Stimulated activated CD8-positive, alpha-beta memory T cell treated with anti-CD3 and anti-CD28 coated beads, Interleukin-4, amount 100 ng/mL, for 4 hours (primary cell): ENCODE measurements at places on chromosomes 4 and X.

- no peak for DNase-seq
These were observed 146.6 kb upstream of the CPEB2 start for GRCh38 chr4:14855719-14856061.

DNA sequence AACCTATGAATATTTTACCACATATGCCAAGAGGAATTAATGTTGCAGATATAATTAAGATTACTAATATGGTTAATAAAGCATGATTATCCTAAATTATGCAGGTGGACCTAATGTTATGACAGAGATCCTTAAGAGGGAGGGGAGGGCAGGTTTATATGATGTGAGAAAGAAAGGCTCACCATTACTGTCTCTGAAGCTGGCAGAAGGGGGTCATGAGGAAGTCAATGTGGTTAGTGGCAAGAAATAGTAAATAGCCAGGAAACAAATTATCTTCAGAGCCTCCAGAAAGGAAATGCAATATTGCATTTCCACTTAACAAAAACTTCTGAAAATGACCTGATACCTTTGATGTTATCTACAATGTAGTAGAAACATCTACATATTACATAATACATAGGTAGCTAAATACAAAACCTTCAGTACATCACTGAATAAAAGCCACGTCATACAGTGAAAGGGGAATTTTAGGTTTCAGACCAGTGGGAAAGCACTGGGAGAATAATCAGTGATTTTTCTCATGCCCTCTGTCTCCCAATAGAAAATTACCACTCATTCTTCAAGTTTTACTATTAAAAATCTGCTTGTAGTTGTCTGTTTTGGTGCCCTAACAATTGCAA, 609.2 kb downstream of the SPOCK3 start:
- DNase-seq, result no peak

DNA sequence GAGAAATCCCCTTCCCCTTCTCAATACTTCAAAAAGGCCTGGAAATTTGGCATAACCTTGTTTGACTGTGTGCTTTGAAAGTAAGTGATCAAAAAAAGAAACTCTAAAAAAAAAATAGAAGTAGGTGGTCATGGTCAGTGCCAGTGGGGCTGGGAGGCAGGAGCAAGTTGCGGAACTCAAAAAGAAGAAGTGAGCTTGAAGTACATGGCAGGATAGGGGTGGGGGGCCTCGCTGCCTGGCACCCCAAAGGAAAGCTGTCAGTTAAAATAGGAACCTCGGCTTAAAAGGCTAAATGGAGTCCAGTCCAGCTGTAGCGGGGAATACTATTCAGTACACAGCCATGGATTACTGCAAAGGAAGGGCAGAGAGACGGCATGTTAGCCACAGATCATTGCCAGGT, 12.2 kb upstream of the NKRF start:
- DNase-seq, result no peak

DNA sequence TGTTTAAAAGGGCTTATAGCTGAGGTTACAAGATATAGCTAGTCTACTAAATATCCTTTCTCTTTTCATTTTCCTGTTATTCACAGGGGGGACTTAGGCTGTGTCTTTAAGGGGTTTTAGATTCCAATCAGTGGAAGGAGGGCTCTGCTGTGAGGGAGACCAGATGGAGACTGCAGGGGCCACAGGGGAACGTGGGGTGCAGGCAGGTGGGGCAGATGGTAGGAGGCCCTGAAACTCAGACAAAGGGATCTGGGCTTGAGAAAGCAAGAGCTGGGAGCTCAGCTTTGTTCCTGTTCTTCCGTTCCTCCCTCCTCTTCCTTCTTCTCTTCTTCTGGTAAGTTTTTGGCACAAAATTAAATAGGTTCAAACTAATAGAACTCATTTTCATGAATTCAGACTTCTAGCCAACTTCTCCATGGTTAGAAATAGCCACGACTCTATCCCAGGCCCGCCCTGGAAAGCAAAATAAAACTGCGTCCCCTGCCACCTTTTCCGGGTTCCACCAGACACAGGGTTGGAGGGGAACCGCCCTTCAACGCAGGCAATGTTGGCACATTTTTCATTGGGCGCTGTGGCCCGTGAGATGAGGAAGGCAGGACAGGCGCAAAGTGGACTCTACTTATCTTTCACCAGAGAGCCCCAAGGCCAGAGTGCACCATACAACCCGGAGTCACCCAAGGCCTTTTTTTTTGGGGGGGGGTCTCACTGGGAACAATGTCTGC, 3.5 kb upstream of the TMSB4X start:
- no peak for DNase-seq

- DNase-seq, result no peak
These were observed 109.0 kb downstream of the UCHL1 start for GRCh38 chr4:41365681-41366080.

GRCh38 chr4:15692602-15693001, 10.3 kb upstream of the BST1 start:
- DNase-seq, result no peak

DNA sequence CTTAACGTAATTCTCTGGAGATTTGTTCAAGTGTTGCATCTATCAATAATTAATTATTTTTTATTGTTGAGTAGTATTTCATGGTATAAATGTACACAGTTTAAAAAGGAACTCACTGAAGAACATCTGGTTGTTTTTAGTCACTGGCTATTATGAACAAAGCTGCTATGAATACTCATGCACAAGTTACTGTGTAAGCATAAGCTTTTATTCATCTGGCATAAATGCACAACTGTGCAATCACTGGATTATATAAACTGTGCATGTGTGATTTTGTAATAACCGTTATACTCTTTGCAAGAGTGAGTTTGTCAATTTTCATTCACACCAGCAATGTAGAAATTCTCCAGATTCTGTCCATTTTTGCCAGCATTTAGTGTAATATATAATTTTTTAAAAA, 43.8 kb upstream of the UBQLN2 start:
- no peak for DNase-seq

GRCh38 chr4:13483136-13483767, 888 bp downstream of the RAB28 start:
- DNase-seq, result no peak
